ENCODE measurements at places on chromosomes 3 and 15.
A peak's percentile ranks its signal among the peaks of the same experiment; 100 is the strongest.

- no peaks in the 10 kb centered on the region for H3K4me1 ChIP-seq
- no peak for DNase-seq
- no peak overlapping the region for H3K27ac ChIP-seq
- no peaks in the 10 kb centered on the region for H3K27me3 ChIP-seq
- H3K4me3 ChIP-seq, result no peak overlapping the region
Observed at GRCh38 chr3:64291345-64291744, 66.1 kb upstream of the PRICKLE2 start.

DNA sequence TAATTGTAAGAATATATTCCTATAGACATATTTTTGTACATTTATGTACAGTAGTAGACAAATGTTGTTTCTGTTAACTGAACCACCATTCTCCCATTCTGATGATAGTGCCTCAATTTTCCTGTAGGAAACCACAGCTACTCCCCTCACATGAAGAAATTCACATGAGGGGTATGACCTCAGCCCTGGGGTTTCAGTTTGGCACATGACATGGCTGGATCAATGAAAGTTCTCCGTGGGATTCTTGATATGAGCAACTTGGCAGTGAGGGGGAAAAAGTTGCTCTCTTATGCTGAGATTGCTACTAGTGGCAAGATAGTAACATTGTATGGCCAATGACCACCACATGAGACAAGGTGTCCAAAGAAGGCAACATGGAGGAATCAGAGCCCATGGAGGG lies 1090.3 kb upstream of the CFAP20DC start:
- no peak overlapping the region for H3K27ac ChIP-seq
- no peaks in the 10 kb centered on the region for H3K4me1 ChIP-seq
- DNase-seq, result no peak
- no peaks in the 10 kb centered on the region for H3K27me3 ChIP-seq
- no peak overlapping the region for H3K4me3 ChIP-seq

DNA sequence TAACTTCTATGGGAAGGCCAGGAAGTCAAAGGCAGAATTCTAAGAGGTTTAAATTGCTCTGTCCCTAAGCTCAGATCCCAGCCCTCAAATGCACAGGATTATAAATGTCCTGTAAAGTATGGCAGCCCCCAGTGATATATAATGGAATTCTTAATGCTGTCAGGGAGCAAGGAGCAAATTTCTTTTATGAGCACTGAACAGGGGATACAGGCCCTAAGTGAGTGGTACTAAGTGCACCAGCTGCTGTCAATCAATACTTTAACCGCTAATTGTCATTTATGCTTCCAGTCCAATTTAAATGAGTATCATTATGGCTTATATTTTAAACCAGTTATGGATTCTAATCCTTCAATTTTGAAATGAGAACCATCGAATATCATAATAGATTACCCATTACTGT lies 4.7 kb downstream of the SLC9A9 start:
- peaks cover 3% of the 10 kb centered on the region for H3K4me1 ChIP-seq
- no peaks in the 10 kb centered on the region for H3K36me3 ChIP-seq
- H3K27ac ChIP-seq, result no peak overlapping the region
- H3K27me3 ChIP-seq, result no peaks in the 10 kb centered on the region

DNA sequence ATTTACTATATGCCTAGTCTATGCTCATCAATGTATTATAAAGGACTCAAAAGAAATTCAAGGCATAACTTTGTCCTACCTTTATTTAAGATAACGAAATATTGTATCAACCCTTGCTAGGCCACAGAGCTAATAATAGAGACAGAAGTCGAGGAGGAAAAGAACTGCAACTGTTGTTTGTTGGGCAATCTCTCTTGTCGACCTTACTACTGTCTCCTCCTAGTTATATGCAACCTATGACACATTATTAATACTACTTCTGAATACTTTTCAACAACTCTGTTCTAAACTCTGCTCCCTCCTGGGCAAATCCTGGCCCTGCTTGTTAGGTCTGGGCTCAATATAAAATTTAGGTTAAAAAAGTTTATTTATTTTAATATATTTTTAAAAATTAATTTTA lies 24.6 kb downstream of the SPPL2A start:
- DNase-seq, result no peak
- H3K4me1 ChIP-seq, result no peaks in the 10 kb centered on the region
- H3K27ac ChIP-seq, result no peak overlapping the region

DNA sequence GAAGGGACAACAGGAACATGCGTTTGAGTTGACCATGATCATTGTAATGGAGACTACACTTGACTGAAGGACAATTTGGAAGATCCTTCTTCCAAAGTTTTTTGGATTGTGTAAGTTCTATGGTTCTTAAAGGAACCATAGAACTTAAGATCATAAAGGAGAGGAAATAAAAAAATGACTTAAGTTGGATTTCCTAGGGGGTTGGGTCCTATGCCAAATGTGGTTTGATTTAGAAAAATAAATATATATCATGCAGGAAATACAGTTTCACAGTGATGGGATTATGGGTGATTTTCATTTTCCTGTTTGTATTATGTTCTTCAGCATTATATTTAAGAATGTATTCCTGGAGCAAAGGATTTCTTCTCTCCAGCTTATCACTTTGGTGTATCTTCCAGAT lies 305.5 kb upstream of the DPH6 start:
- H3K36me3 ChIP-seq, result no peaks in the 10 kb centered on the region
- no peak for DNase-seq
- no peaks in the 10 kb centered on the region for H3K4me1 ChIP-seq

- H3K27ac ChIP-seq, result no peak overlapping the region
- H3K4me1 ChIP-seq, result no peaks in the 10 kb centered on the region
- no peak for DNase-seq
Observed at GRCh38 chr3:191220908-191221307, 21.9 kb downstream of the OSTN start.

GRCh38 chr3:24182756-24183155 lies 237.7 kb downstream of the NR1D2 start:
- no peak overlapping the region for H3K4me3 ChIP-seq
- H3K27ac ChIP-seq, result no peak overlapping the region
- DNase-seq, result no peak
- no peaks in the 10 kb centered on the region for H3K27me3 ChIP-seq
- no peaks in the 10 kb centered on the region for H3K36me3 ChIP-seq

GRCh38 chr3:107524841-107525643 lies 2.3 kb downstream of the BBX start:
- H3K27ac ChIP-seq, result peak overlapping the region; percentile 85
- DNase-seq, result peak; percentile 13
- H3K36me3 ChIP-seq, result peaks cover 5% of the 10 kb centered on the region
- no peaks in the 10 kb centered on the region for H3K27me3 ChIP-seq

GRCh38 chr3:183492849-183493179 lies 62.7 kb downstream of the KLHL6 start:
- no peaks in the 10 kb centered on the region for H3K27me3 ChIP-seq
- H3K36me3 ChIP-seq, result peaks cover 63% of the 10 kb centered on the region

DNA sequence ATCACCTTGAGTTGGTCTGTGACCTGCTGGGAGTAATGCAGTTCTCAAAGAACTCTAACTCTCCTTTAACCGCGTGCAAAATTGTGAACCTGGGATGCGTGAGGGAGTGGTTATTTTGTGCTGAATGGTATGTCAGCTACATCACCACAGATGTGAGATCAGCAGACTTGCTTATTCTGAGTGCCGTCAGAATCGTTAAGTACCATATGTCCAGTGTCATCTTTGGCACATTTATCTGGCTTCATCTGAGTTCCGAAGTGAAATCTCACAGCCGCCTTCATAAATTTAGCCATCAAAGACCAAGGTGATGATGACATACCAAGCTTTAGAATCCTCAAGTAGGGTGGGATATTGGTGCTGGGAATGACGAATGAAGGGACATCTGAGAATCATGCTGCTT lies 347.2 kb upstream of the TPRG1 start:
- H3K36me3 ChIP-seq, result no peaks in the 10 kb centered on the region
- no peak for DNase-seq
- H3K4me1 ChIP-seq, result no peaks in the 10 kb centered on the region
- no peak overlapping the region for H3K27ac ChIP-seq
- no peaks in the 10 kb centered on the region for H3K27me3 ChIP-seq

- no peaks in the 10 kb centered on the region for H3K27me3 ChIP-seq
- no peak overlapping the region for H3K4me3 ChIP-seq
- no peak overlapping the region for H3K27ac ChIP-seq
- DNase-seq, result no peak
- no peaks in the 10 kb centered on the region for H3K36me3 ChIP-seq
Observed at GRCh38 chr15:95095250-95095649, 863.9 kb downstream of the MCTP2 start.

- H3K4me1 ChIP-seq, result no peaks in the 10 kb centered on the region
- peak; percentile 23 for DNase-seq
- H3K4me3 ChIP-seq, result no peak overlapping the region
- no peaks in the 10 kb centered on the region for H3K36me3 ChIP-seq
Observed at GRCh38 chr3:18499301-18499700, 74.2 kb upstream of the SATB1 start.

GRCh38 chr3:23985747-23986544 lies 40.9 kb downstream of the NR1D2 start:
- H3K4me1 ChIP-seq, result no peaks in the 10 kb centered on the region
- H3K27me3 ChIP-seq, result no peaks in the 10 kb centered on the region
- DNase-seq, result no peak
- H3K36me3 ChIP-seq, result no peaks in the 10 kb centered on the region
- H3K27ac ChIP-seq, result no peak overlapping the region
- H3K4me3 ChIP-seq, result no peak overlapping the region

DNA sequence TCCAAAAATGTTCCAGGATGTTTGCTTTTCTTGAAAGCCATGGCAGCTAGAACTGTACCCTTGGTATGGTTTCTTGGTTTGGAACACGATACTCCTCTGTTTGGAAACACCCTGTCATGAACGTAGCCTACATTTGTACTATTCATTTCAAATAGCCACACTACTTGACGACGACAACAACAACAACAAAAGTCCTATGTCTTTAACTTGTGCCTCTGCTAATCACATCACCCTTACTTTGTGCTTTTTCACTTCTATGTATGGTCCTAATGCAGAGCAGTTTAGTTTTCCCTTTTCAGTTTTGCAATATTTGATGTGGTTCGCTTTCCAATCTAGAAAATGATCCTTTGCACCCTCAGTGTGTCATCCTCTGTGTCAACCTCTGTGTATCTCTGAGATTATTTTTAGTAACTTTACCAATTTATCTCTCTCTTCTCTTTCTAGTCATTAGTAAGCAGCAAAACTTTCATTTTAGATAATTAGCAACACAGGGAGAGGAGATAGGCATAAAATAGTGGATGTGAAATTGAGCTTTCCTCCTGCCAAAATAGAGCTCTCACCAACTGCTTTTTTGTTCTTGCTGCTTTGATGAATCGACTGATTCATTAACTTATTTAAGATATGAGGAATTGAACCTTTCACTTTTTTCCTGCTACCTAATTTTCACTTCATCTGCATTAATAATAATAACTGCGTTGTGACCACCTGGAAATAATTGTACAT lies 44.1 kb upstream of the TP63 start:
- H3K36me3 ChIP-seq, result no peaks in the 10 kb centered on the region
- no peak for DNase-seq
- H3K27me3 ChIP-seq, result no peaks in the 10 kb centered on the region
- H3K4me1 ChIP-seq, result no peaks in the 10 kb centered on the region
- H3K4me3 ChIP-seq, result no peak overlapping the region

DNA sequence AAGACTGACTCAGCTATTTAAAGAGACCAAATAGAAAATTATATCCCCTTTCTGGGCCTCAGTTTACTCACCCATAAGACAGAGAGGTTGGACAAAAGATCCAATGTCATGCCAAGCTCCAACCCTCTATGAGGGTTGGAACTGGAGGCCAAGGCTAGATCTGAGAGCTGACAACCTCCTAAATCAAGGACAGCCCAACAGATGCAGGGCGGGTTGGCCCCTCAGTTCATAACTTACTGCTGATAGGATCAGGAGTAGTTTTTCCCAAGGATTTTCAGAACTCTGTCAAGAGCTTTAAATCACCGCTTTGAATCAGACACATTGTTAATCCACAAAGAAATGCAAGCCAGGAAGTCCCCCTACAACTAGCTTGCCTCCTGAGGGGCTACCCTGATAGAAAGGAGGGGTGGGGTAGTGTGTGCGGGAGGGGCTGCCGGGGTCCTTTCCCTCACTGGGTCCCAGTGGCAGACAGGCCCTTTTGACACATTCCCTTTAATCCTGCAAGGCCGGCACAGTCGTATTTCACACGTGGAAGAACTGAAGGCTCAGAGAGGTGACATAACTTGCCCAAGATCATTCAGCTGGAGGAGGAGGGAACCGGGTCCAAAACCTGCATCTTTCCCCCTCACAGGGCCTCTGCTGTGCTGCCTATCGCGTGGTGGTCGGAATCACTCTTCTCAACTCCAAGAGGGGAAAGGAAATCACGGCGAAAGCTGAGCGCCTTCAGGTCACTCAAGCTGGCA lies 21.4 kb downstream of the BMF start:
- H3K4me3 ChIP-seq, result no peak overlapping the region
- no peak for DNase-seq
- peaks cover 12% of the 10 kb centered on the region for H3K27me3 ChIP-seq
- H3K36me3 ChIP-seq, result peaks cover 2% of the 10 kb centered on the region
- no peak overlapping the region for H3K27ac ChIP-seq
- H3K4me1 ChIP-seq, result peaks cover 6% of the 10 kb centered on the region

DNA sequence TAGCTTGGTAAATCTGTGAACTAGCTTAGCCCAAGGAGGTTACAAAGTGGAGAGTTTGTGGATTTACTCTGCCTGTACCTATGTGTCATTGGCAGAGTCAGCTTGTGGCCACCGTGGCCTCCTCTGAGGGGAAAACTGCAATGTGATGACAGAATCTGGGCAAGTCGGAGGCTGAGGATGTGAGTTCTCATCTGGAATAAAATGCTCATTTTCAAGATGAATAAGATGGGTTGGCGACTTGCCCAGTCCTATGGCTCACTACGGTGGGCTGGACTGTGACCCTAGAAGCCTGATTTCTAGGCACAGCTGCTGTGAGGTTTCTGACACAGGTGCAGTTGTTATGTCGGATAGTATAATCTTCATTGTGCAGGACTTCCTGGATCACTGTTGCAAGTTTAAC lies 83.7 kb downstream of the ETV5 start:
- no peak overlapping the region for H3K4me3 ChIP-seq
- no peaks in the 10 kb centered on the region for H3K36me3 ChIP-seq
- H3K27me3 ChIP-seq, result peaks cover 1% of the 10 kb centered on the region

GRCh38 chr3:68771681-68772080 lies 160.7 kb downstream of the TAFA4 start:
- no peak for DNase-seq
- no peaks in the 10 kb centered on the region for H3K27me3 ChIP-seq
- no peak overlapping the region for H3K4me3 ChIP-seq
- no peaks in the 10 kb centered on the region for H3K4me1 ChIP-seq
- no peaks in the 10 kb centered on the region for H3K36me3 ChIP-seq

GRCh38 chr3:159766563-159767185 lies 222.0 kb upstream of the IL12A start:
- H3K36me3 ChIP-seq, result no peaks in the 10 kb centered on the region
- no peak overlapping the region for H3K27ac ChIP-seq
- H3K4me1 ChIP-seq, result peaks cover 11% of the 10 kb centered on the region
- peaks cover 46% of the 10 kb centered on the region for H3K27me3 ChIP-seq
- H3K4me3 ChIP-seq, result no peak overlapping the region

GRCh38 chr15:90389513-90389912 lies 1.5 kb downstream of the IQGAP1 start:
- peak overlapping the region; percentile 89 for H3K4me3 ChIP-seq
- H3K27ac ChIP-seq, result no peak overlapping the region
- H3K36me3 ChIP-seq, result peaks cover 21% of the 10 kb centered on the region
- peaks cover 53% of the 10 kb centered on the region for H3K4me1 ChIP-seq
- no peaks in the 10 kb centered on the region for H3K27me3 ChIP-seq
- DNase-seq, result no peak

GRCh38 chr3:135082706-135083105 lies 287.6 kb downstream of the EPHB1 start:
- H3K4me1 ChIP-seq, result no peaks in the 10 kb centered on the region
- H3K27me3 ChIP-seq, result no peaks in the 10 kb centered on the region
- no peak overlapping the region for H3K27ac ChIP-seq
- no peak for DNase-seq
- H3K36me3 ChIP-seq, result no peaks in the 10 kb centered on the region
- H3K4me3 ChIP-seq, result no peak overlapping the region

- H3K27ac ChIP-seq, result no peak overlapping the region
- H3K4me3 ChIP-seq, result no peak overlapping the region
- H3K4me1 ChIP-seq, result no peaks in the 10 kb centered on the region
Observed at GRCh38 chr3:54875596-54876268, 52.1 kb downstream of the LRTM1 start.
